ENCODE measurements at places on chromosomes 16 and 17. TPM values are rescaled to one million over a fixed set of nuclear protein-coding genes. Genes with fewer than 3 reads are reported as not detected.

Gene CCDC154
- under 0.01 TPM for total RNA-seq

Gene TSNAXIP1
- total RNA-seq = 0.98 TPM

Gene POLR2A
- total RNA-seq = 112 TPM

Gene CACNB1
- total RNA-seq = 8.8 TPM

Gene CTNS
- 21.7 TPM for total RNA-seq
